CD4-positive, alpha-beta T cell treated with Interleukin-21 for 1 hour (primary cell): ENCODE measurements at places on chromosomes 4 and X.
A peak's percentile ranks its signal among the peaks of the same experiment; 100 is the strongest.

- DNase-seq, result no peak
These were observed 11.9 kb upstream of the MAOA start for GRCh38 chrX:43644124-43644701.

DNA sequence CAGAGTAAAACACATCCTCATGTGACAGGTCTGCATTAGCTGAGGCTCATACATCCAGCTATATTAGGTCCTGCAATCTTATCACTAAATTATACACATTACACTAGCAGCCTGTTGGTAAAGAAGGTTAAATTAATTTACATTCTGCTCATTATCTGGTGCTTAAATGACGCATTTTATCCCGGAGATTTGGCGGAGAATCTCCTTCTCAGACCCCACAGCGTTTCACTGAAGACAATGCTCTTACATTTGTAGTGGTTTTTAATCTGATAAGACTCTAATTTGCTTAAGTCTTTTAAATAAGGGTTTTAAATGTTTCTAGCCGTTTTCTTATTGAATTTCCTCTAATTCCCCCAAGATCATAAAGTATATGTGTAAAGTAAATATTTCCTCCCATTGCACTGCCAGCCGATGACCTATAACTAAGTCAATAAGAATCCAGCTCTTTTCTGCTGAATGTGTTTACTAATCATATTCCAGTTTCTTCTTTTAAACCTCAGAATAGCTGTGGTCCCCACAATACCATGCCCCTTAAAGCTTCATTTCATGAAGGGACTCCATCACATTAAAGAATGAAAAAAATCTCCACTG, 2.1 kb upstream of the PITX2 start:
- no peak for DNase-seq

- DNase-seq, result no peak
These were observed 179.6 kb upstream of the SPRY1 start for GRCh38 chr4:123216946-123217345.

DNA sequence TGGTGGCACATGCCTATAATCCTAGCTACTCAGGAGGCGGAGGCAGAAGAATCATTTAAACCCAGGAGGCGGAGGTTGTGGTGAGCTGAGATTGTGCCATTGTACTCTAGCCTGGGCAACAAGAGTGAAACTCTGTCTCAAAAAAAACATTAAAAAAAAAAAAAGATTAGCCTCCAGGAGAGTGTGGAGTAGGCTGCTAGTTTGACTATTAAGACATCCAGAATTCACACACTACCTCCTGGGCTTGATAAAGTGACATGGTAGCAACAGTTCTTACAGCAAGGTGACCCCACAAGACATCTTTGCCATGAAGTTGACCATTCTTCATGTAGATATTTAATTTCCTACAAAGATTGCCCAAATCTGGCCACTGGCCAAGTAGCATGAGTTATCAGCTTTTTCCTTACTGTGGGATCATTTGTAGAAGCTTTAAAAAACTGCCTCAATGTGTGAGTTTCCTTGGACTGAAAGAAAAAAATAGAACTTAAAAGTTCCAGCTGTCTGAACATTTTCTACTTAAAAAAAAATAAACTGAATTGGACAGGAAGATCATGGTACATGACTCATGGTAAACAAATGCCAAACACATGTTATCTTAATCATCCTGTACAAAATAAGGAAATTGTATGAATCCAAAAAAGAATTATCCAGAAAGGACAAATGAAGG, 35.3 kb upstream of the SPRY1 start:
- DNase-seq, result no peak

GRCh38 chrX:2185341-2186082, 315.3 kb downstream of the DHRSX start:
- no peak for DNase-seq

DNA sequence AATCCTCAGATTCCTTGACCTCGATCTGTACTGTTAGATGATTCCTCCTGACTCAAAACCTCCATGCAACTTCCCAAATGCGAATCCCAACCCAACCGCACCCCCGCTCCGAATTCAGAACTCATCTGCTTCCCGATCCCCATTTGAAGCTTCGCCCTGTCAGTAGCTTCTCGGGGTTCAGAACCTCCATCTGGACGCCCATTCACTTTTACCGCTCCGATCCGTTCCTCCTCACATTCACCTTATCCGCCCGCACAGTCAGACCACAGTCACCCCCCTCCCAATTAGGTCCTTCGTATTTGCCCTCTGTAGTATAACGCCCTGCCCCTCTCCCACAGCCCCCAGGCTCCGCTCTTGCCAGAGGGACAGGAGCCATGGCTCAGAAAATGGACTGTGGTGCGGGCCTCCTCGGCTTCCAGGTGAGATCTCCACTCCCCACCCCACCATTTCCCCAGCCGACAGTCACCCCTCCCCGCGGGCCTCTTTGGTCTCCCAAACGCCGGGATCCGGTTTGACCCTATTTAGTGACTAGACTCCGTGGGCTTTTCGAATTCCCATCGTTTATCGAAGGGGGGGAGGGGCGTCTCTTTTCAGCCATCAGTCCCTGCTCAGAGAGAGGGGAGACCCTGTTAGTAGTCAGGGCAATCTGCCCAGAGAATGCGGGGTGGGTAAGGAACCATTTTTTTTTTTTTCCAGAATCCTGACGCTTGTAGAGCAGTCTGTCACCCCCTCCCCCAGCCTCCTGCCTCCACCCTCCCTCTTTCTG, 691 bp downstream of the MAGED1 start:
- no peak for DNase-seq

DNA sequence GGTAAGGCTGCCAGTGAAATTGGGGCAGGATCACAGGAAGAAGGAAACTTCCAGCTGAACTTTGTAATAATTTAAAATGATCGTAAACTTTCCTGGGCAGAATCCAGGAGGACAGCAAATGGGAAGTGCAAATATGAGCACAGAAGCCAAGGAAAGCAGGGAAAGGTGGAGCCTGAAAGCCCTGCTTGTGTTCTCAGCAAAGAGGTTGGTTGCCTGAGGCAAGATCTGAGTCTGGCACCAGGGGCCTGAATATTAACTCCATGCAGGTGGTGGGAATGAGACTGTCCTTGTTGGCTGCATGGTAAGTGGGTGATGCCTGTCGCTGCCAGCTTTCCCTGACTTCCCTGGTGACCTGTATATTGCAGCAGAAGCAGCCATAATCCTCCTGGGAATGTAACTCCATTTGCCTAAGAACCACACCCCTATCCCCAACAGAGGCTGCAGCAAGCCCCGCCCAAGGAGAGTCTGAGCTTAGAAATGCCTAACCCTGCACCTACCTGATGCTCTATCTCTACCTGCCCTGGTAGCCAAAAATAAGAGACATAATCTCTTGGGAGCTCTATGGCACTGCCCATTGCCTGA, 132.0 kb upstream of the HDX start:
- DNase-seq, result no peak

DNA sequence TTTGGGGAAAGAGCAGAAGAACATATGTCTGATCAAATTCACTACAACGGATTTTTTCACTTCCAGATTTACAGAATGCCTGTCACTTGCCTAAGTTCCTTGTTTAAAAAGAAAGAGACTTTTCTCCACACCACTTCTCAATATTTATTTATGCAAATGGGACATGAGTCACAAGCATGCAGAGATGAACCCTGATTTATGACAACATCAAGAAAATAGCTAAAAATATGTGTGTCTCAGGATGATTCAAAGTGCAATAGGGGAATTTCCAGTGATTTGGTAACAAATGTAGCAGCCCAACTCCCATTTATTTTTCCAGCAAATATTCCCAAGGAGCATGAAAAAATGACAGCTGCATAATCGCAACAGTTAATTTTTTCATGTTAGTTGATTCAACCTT, 180.4 kb upstream of the FAT1 start:
- no peak for DNase-seq

DNA sequence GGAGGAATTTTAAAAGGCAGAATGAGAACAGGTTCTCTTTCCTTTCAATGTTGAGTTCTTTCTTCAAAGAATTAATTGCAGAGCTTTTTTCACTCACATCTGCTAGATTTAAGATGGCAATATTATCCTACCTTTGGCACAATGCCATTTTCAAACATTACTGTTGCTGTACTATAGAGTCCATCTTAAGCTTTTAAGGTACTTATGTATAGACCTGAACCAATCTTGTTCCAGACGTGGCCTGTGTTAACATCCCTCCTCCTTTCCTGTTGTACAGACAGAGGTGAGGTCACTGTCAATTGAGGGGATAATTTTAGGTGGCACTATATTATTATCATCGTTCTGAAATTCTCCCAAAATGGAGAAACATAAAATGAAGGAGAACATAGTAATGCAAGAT, 53.0 kb upstream of the MYOZ2 start:
- no peak for DNase-seq

- DNase-seq, result peak; percentile 0
These were observed 33.7 kb upstream of the FGF13 start for GRCh38 chrX:138745196-138745595.

DNA sequence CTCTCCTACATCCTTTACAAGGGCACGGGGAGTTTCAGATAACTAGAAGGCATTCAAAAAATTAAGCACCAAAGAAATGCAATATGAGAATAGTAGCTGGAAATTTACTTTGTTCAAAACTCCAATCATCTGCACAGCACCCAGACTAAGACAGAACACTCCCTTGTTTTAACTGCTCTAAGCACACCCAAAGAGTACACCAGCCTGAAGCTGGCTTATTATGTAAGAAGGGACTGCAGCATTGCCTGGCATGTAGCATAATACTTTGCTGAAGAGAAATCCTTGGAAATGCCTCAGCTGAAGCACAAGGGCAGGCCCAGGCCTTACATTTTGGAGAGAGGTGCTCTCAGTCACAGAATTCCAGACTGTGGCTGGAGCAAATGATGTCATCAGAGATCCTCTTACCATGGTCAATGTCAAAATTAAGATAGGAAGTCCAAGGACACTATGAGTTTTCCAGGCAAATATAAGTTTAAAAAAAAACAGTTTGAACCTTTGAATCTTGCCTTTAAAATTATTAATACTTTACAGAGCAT, 14.8 kb downstream of the ARHGEF6 start:
- no peak for DNase-seq

GRCh38 chr4:2789793-2790582, 2.9 kb upstream of the SH3BP2 start:
- DNase-seq, result no peak

DNA sequence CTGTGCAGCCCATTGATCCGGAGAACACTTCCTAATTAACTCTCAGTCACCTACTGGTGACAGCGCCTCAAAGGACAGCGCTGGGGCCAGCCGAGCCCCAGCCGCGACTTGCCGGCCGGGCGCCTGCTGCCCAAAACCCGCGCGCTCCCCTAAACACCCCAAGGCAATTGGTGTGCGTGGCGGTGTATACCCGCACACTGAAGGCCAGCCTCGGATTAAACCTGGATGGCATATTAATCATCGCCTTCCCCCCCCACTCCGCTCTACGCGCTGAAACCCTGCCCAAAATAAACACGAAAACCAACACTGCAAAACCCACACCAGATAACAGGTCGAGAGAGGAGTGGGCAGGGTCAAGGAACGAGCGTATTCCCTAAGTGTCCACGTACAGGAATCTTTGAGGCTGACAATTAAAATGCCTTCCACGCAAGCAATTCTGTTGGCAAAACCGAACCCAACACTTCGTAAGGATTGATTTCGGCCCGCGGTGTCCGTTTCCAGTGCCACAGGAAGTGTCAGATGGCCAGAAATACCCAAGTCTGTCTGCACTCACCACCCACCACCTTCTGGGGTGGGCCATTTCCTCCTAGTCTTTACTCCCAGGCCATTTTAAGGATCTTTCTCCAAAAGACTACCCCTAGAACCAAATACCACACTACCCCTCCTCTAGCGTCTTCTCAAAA, 2.7 kb downstream of the BCOR start:
- no peak for DNase-seq

DNA sequence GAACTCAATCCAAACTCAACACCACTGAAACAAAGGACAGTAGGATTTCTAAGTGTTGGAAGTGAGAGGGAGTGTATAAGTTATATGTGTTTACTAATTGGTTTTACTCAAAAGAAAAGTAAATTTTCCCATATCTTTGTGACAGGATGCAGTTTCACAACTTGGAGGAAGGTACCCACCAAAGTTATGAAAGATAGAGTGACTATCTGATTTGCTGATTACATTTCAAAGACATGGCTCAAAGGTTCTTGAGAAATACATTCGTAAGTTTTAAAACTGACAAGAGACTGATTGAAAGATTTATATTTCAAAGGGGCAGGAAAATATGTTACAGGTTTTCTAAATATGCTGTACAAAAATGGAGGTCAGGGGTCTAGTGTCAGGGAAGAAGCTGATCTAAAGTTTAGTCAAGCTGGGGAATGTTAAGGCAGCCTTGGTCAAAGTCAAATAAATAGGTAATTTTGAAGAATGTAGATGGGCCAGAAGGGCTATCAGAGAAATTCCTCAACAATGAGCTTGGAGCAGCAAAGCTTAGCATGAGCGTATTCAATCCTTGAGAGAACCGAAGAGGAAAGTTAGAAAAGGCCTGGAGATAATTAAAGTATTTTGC, 9.7 kb upstream of the COMMD8 start:
- DNase-seq, result no peak

DNA sequence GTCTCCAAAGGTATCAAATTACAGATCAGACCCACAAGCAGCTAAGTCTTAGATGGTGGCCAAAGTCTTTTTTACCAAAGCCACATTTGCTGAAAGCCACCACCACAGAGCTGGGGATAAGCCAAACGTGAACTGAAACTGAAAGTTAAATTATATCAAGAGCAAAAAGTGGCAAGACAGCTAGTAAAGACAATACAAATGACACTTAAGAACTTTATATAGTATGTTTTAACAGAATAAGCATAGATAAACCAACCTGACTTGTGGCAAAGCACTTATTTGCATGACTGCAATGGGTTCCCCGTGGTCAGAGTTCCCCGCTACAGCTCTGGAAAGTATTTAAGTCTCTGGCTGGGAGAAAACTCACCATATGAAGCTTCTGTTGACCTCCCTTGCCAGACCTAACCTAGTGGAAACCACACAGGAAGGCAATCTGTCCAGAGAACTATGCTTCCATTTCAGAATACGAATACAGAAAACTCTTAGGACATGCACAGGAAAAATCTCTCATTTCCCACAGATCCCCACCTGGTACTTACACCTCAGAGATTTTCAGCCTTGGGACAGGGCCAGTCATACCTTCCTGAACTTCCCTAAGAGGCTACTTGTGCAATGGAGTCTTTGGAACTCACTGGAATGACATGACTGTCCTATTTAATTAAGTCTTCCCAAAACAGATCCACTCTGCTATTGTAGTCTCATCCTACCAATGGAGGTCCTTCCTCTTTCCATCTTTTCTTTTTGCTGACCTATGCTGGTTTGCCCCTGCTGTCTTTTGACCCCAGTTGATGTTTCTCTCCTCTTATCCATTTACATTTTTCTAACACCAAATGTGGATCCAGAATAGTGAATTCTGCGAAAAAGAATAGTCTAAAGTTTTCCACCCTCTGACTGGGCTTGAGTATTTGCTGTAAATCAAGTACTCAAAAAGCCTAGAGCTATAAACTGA, 225.1 kb downstream of the NR3C2 start:
- DNase-seq, result peak; percentile 53

- no peak for DNase-seq
These were observed 24.1 kb downstream of the PHEX start for GRCh38 chrX:22056235-22056634.

GRCh38 chrX:103183912-103184311, 31.0 kb upstream of the BEX4 start:
- no peak for DNase-seq
